ENCODE measurements at places on chromosomes 1 and 21.

DNA sequence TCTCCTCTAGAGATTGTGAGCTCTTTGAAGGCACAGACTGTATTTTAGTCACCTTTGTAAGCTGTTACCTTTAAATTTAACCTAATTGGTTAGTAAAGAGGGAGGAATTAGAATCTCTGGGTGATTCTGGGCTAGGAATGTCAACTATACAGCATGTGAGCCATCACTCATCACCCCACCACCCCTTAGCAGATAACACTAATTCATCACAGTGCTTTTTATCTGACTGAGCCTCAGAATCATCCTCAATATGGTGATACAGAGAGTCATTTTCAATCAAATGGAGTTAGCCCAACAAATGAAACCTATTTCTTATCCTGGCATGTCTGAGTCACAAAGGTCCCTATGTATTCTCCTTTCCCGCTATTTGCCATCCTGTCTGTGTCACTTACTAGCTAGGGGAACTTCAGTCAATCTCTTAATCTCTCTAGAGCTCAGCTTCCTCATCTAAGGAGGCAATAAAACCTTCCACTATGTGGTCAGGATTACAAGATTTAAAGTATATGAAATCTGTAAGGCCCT, 13.3 kb downstream of the KCNJ10 start:
- DNase-seq = no peak

DNA sequence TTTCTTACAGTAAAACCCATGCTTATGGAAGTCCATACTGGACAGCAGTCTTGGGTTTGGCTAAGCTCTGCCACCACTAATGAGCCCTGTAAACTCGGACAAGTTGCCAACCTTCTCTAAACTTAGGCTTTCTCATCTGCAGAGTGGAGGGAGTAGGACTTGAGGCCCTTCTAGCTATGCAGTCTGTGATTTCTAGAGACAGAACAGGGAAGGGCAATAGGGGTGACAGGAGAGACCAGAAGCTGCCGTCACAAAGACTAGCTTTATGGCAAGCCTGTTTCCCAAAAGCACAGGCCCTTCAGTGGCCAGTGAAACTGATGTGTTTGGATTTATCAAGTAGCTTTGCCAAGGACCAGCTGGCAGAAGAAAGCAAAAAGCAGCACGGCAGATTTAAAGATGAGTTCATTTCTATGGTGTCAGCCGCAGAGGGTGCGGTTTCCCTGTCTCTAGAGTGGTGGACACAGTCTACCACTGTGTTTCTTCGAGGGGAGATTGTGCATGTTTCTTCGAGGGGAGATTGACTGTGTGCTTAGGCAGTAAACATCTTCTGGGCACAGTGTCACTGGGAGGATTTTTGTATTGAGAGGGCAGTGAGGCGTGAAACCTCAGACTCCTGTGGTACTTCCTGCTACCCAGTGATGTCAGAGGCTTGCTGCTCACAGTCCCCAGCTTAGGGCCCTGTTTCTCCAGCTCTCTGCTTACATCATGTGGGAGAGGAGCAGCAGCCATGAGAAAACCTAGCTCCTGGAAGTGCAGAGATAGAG, 119.0 kb downstream of the ROR1 start:
- DNase-seq = no peak

DNA sequence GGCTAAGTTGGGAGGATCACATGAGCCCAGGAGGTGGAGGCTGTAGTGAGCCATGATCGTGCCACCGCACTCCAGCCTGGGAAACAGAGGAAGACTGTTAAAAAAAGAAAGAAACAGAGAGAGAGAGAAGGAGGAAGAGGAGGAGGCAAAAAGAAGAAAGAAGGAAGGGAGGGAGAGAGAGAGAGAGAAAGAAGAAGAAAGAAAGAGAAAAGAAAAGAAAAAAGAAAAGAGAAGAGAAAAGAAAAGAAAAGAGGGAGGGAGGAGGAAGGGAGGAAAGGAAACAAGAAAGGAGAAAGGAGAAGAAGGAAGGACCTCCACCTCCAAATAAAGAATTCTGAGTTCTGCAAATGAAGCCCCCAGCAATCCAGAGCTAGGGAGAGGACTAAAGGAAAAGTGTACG, 82.0 kb downstream of the STUM start:
- no peak for DNase-seq

GRCh38 chr21:35652872-35653271, 407.5 kb downstream of the SETD4 start:
- DNase-seq = no peak

- DNase-seq = no peak
Measured at GRCh38 chr1:18336801-18337200, 143.9 kb upstream of the KLHDC7A start.

DNA sequence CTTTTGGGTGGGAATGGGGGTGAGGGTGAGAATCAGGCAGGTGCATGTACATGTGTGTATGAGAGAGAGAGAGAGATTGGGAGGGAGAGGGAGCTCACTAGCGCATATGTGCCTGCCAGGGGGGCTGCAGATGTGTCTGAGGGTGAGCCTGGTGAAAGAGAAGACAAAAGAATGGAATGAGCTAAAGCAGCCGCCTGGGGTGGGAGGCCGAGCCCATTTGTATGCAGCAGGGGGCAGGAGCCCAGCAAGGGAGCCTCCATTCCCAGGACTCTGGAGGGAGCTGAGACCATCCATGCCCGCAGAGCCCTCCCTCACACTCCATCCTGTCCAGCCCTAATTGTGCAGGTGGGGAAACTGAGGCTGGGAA, 95.0 kb downstream of the EPHB2 start:
- DNase-seq = no peak

DNA sequence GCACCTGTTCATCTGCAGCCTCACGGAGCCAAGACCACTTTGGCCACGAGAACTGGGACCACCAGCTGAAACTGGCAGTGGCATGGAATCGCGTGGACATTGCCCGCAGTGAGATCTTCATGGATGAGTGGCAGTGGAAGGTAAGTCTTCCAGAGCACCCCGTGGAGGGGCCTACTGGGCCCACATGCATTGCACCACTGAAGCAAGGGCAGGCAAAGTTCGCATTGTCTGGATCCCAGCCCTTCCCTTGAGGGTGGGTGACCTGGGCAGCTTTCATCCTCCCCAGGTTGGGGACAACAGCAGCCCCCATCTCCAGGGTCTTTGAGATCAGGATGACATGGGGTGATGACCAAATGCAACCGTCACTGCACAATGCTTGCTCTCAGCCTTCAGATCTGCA, 37.5 kb downstream of the TRPM2 start:
- no peak for DNase-seq

DNA sequence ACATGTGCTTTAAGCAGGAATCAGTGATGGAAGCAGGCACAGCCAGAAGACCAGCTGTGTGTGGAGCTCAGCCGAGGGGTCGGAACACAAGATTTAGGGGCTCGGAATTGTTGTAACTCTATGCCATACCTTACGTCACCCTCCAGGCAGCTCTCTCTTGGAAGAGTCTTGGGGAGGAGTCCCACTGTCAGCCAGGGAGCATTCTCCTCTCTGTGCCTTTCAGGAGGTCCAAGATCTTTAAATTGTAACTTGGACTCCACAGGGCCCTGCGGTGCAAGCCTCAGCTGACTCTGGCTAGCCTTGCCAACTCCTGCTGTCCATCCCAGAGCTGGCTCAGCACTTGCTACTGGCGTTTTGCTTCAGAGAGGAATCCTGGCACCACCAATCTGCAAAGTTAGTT, 26.4 kb upstream of the ROR1 start:
- DNase-seq = no peak

- no peak for DNase-seq
Measured at GRCh38 chr21:15444118-15444960, 285.4 kb upstream of the USP25 start.

- DNase-seq = no peak
Measured at GRCh38 chr1:36737767-36738166, 255.1 kb upstream of the CSF3R start.

GRCh38 chr1:168312718-168313604, 32.3 kb downstream of the TBX19 start:
- DNase-seq = no peak

DNA sequence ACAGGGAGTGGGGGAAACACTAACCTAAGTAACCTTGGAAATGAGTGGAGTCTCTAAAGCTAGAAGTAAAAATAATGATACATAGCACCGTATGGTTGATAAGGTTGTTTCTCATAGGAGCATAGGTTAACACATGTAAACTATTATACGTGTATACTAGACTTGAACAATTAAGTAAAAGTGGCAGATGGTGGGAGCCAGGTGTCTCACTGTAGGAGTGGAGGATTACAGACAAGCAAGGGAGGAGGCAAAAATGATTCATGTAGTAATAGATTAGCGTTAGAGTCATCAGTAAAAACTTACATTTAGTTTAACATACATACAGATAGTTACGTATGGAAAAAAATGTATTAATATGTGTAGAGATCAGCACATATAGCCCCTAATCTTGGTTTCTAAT, 138.4 kb upstream of the DSCAM start:
- DNase-seq = no peak
